SIG-M5 (cell line): ENCODE measurements at places on chromosomes 13 and 19.

- DNase-seq = no peak
Measured at GRCh38 chr19:30552593-30552992, 180.4 kb downstream of the ZNF536 start.

DNA sequence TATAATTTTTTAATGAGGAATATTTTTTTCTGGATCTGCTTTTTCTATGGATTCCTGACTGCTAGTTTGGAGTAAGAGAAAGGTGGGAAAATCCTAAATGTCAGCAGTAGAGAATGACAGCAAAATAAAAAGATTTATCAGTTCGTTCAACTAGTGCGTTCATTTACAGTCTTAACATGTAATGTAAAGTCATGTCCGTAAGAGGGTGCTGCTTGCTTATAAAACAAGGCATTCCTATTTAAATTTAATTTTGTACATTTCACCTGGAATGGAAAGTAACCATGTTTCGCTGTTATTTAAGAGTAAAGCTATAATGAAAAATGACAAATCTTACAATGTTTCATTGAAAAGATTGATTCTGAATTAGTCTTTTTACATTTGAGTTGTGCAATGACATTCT is 76.6 kb downstream of the ZMYM2 start:
- DNase-seq = no peak

DNA sequence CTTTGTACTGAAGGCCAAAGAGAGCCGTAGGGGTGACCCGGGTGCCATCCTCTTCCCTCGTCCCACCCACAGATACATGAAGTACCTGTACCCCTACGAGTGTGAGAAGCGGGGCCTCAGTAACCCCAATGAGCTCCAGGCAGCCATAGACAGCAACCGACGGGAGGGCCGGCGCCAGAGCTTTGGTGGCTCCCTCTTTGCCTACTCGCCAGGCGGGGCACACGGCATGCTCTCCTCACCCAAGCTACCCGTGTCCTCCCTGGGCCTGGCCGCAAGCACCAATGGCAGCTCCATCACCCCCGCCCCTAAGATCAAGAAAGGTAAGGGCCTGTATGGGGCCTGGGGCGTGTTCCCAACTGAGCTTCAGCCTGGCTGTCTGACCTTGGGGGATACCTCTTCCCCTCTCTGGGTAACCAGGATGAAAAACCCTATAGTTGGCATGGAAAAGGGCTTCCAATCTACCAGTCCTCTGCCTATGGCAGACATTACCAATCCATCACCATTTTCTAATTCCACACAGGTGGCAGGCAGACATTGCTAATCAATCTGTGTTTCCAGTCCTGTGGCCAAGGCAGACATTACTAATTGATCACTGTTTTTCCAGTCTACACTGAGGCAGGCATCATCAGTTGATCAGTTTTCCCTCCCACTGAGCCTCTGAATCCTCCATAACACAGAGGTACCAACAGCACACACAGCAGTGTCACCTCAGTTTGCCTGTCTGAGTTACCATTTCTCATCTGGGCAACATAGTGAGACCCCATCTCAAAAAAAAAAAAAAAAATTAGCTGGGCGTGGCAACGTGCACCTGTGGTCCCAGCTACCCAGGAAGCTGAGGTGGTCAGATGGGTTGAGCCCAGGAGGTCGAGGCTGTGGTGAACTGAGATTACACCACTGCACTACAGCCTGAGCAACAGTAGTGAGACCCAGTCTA is 19.1 kb upstream of the WDR18 start:
- no peak for DNase-seq

DNA sequence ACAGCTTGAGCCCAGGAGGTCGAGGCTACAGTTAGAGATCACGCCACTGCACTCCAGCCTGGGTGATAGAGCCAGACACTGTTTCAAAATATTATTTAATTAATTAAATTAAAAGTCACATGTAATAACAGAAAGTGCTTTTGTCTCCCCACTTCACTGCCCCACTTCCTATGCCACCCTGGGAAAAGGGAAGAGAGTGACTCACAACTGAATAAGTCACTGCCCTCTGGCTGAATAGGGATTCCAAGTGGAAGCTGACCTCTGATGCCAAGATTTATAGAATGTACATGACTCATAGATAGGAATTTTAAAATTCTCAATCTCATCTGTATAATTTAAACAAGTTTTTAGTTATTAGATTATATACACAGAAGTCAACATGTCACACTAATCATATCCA is 22.2 kb upstream of the ERVV-1 start:
- no peak for DNase-seq

GRCh38 chr19:38913958-38914357 is 2.0 kb upstream of the CCER2 start:
- DNase-seq = no peak

DNA sequence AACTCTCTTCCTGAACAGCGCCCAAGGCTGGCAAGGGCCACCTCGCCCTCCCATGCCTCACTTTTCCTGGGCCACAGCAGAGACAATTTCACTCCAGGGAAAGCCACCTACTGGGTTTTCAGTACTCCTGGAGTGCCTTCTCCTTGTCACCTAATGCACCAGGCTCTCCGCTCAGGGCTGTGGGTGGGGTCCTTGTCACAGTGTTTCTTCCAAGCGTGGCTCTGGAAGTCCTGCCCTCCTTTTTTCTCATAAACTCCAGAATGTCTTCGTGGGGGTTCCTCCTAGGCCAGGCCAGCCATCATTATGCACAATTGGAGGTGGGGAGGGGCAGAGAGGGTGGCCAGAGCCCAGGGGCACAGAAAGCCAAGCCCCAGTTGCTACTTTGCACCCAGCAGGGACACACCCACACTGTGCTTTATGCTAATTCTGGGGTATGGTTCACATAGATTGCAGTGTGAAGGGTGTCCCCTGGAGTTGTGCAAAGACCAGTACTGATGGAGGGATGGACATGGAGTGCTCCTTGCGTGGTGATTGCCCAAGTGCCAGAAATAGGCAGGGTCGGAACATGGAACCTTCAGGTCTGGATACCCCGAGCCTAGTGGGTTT is 78.8 kb downstream of the CHST8 start:
- no peak for DNase-seq

DNA sequence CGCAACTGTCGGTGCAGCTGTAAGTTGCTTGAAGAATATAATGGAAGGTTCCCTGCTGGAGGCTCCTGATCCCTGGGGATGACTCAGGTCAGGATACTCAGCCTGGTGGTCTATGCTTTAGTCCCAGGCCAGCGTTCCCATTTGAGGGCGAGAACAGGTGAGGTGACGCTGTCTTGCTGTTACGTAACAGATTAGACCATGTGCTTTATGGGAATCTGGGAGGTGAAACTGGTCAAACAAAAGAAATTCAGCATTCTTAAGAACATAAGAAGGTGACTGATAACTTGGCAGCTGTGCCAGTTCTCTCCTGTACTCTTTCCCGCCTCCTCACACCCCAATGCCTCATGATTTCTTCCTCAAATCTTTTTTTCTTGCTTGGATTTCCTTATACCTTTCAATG is at the start of gene CXCL17:
Gene CXCL17, minus strand, starts transcription at position 114 of the 400 bp plus-strand sequence. CDS start 114 bp downstream, outside the sequence.
- DNase-seq = no peak

- no peak for DNase-seq
Measured at GRCh38 chr19:36997152-36997842, 80.9 kb upstream of the ZNF420 start.

DNA sequence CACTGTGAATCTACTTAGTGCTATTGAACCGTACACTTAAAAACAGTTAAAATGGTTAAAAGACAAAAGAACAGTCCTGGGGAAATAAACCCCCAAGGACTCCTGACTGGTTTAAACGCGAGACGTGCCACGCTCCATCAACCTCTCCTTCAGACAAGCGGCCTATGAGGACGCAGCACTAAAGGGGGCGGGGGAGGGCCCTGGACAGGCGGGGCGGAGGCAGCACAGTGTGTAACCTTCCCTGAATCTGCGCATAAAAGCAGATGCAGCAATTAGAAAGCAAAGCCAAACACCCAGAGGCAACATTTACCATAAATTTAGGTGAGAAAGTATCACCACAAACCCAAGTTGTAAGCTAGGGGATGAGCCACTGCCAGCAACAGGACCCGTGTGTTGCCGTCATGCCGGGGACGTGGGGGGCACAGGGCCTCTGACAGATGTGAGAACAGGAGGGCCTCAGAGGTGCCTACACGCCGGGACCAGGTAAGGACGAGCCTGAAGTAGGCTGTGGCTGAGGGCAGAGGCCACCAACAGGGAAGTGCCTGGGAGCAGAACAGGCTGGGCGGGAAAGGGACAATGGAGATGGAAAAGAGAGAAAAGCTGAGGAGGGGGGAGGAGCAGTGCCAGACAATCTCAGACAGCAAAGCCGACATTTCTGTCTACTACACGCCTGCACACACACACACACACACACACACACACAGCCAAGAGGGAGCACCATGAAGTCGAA is 15.3 kb upstream of the ADPRHL1 start:
- DNase-seq = no peak

DNA sequence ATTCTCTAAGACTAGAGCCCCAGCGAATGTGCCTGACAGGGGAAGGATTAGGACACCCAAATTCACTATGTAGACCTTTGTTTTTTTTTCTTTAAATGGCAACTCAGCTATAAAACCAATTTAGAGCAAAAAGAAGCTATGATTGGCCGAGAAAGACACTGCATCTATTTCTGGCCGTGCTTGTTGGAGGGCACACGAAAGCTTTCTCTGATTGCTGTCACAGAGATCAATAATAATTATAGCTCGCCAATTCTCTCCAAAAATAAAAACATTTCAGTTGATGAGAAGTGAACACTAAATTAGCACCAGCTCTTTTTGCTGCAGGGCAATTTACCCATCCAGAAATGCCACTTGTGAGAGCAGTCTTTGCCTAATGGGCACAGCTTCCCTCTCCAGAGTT is 31.2 kb downstream of the CBY2 start:
- DNase-seq = no peak

GRCh38 chr19:409516-410242 is 732 bp upstream of the C2CD4C start:
- no peak for DNase-seq

- DNase-seq = no peak
Measured at GRCh38 chr13:27744801-27745200, 47.5 kb upstream of the GSX1 start.

DNA sequence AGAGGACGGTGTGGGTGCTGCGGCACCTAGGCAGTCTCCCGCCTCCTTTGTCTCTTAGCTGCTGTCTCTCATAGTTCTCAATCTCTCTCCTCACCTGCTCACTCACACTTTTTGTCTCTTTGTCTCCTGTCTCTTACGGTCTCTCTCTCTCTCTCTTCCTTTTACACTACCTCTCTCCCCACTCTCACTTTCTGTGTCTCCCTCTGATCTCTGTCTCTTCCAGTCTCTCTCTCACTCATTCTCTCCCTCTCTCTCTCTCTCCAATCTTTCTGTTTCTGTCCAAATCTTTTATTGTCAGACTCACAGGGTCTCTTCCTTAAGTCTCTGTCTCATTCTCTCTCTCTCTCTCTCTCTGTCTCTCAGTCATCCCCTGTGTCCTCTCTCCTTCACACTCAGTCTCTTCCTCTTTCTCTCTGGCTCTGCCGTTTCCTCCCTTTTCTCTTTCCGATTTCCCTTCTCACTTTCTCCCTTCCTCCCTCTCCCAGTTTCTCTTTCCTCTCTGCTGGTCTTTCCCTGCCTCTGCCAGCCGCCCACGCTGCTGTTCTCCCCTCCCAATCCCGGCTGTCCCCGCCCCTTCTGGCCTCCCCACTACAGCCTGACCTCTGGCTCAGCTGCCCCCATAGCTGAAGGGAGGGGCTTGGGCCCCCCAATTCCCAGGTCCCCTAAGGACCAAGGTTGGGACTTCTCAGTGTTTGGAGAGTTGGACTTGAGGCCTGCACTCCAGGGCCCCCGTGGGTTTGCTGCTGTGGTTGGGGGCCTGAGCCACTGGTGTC is at the start of gene PLEKHA4:
Gene PLEKHA4, minus strand, starts transcription at position 504 of the 773 bp plus-strand sequence. CDS start 997 bp downstream, outside the sequence.
- DNase-seq = no peak

DNA sequence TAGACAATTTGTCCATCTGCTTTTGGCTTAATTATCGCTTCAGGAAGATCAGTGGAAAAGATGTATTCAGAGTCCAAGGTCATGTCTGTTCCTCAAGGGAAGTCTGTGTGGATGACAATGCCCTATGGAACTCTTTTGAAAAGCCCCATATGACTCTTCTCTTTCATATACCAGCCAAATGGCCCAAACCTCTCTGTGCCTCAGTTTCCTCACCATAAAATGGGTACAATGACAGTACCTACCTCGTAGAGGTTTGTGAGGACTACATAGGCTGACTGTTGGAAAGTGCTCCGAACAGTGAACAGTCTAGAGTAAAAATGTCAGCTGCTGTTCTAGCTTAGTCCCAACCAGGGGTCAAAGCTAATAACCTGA is 104.6 kb downstream of the COL4A2 start:
- no peak for DNase-seq

DNA sequence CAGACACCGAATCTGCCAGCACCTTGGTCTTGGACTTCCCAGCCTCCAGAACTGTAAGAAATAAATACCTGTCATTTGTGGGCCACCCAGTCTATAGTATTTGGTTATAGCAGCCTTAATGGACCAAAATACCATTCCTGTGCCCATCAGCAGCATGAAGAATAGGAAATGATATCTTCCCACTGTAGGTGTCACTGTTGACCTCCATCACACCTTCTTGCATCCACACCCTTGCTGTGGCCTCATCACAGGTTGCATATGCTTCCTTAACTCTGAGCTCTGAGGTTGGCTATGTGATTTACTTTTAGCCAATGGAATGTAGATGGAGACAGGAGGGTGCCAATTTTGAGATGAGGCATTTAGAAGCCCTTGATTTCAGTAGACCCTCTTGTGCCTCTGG is 242.0 kb upstream of the TSHZ3 start:
- DNase-seq = no peak

GRCh38 chr19:30629086-30629485 is 256.9 kb downstream of the ZNF536 start:
- DNase-seq = no peak

GRCh38 chr13:45786293-45786920 is 65.1 kb downstream of the SIAH3 start:
- no peak for DNase-seq

- DNase-seq = no peak
Measured at GRCh38 chr13:106274551-106275203, 260.8 kb downstream of the EFNB2 start.

GRCh38 chr19:37983153-37983552 is 76.1 kb downstream of the SIPA1L3 start:
- no peak for DNase-seq

GRCh38 chr13:18992791-18993190 is 188.8 kb downstream of the TUBA3C start:
- no peak for DNase-seq

DNA sequence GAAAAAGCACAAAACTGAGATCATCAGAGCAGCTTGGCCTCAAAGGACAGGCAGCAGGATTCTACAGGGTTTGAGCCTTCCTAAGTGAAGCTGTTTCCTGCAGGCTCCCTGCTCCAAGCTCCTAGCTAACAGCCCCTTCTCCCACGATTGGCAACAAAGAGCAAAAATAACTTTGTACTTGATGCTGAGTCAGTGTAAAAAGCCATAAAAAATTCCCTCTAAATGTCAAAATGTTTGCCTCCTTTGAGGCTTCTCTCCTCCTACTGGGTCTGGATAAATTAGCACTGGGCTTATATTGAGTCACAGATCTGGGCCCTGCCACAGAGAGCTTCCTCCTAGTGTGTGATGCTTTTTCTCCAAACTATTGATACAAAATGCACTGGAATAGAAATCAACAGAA is 153.3 kb downstream of the TNFRSF19 start:
- DNase-seq = no peak

- no peak for DNase-seq
Measured at GRCh38 chr19:49546825-49547565, 19.2 kb downstream of the RCN3 start.

- DNase-seq = no peak
Measured at GRCh38 chr13:113748862-113749451, 10.1 kb upstream of the TMEM255B start.
